Dorsolateral prefrontal cortex (tissue), 122 donors: ENCODE measurements at places on chromosomes 3 and 15.

- DNase-seq, result no peak
Measured at GRCh38 chr3:40720341-40720740, 195.6 kb downstream of the ZNF621 start.

- DNase-seq, result peak; percentile 26
Measured at GRCh38 chr3:120637851-120638559, 41.9 kb downstream of the NDUFB4 start.

DNA sequence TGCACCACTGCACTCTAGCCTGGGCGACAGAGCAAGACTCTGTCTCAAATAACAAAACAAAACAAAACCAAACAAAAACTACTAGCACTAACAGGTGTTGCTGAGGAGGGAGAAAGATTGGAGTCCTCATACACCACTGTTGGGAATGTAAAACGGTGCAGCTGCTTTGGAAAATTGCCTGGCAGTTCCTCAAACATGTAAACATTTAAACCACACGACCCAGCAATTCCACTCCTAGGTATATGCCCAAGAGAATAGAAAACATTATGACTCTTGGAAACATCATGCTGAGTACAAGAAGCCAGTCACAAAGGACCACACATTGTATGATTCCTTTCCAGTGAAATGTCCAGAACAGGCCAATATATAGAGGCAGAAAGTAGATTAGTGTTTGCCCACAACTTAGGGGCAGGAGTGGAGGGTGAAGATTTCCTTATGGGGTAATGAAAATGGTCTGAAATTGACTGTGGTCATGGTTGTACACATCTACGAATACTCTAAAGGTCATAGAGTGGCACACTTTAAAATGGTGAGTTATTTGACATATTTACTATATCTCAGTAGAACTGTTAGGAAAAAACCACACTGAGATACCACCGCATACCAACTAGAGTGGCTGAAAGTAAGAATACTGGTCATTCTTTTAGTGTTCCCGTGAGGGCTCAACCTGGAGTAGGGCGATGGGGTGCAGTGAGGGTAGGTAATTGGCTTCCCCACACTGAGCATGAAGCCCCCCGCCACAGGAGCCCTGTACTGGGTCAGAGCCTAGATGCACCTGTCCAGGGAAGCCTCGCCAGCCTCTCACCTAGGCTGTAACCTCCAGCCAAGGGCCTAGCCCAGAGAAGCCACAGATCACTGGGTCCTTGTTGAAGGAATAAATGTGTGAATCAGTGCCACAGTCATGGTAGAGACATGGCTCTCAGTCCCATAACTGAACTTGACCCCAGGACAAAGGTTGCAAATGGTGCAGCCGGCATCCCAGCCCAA is 131.1 kb downstream of the NUP210 start:
- DNase-seq, result no peak

- DNase-seq, result no peak
Measured at GRCh38 chr3:80035021-80035420, 267.2 kb upstream of the ROBO1 start.

GRCh38 chr3:64022451-64023186 is 675 bp downstream of the PSMD6 start:
- no peak for DNase-seq

GRCh38 chr3:39096775-39097174 is 10.7 kb downstream of the GORASP1 start:
- DNase-seq, result no peak

DNA sequence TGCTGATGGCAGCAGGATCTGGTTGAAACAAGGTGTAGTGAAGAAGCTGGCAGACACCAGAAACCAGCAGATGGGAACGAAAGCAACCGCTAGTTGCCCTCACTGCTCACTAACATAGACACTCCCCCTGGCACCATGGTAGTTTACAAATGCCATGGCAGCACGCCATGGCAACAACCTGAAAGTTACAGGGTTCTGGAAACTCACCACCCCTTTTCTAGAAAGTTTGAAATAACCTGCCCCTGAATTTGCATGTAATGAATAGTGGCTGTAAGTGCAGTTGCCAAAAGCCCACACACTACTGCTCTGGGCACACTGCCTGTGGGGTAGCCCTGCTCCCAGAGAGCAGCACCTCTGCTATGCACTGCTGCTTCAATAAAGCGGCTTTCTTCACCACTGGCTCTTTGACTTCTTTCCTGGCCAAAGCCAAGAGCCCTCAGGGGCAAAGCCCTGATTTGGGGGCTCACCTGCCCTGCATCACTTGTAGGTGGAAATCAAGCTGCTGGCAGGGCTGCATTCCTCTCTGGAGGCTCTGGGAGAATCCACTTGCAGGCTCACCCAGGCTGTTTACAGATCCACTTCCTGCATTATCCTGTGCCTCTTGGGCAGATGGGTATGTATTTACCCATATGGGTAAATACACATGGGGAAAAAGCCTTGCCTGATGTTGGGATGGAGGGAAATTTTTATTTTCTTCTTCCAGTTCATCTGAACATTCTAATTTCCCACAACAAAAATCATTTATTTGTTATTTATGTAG is 2.0 kb upstream of the GP9 start:
- DNase-seq, result no peak

GRCh38 chr3:186882150-186882524 is 39.6 kb downstream of the ADIPOQ start:
- DNase-seq, result no peak

- no peak for DNase-seq
Measured at GRCh38 chr15:65583701-65584100, 27.2 kb downstream of the INTS14 start.

- DNase-seq, result no peak
Measured at GRCh38 chr15:71517751-71518150, 292.6 kb upstream of the NR2E3 start.

DNA sequence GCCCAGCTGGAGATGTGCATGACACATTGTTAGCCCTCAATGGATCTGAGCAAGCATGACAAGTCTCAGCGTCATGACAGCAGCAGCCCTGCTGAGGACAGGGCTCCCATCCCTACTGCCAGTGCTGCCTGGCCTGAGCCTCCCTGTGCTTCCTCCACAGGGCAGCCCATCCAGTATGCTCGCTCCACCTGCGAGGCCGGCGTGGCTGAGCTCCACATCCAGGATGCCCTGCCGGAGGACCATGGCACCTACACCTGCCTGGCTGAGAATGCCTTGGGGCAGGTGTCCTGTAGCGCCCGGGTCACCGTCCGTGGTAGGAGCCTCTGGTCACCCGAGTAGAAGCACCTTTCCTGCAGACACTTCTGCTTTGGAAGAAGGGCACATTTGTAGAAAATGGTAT is 85.8 kb upstream of the OSBPL11 start:
- no peak for DNase-seq

DNA sequence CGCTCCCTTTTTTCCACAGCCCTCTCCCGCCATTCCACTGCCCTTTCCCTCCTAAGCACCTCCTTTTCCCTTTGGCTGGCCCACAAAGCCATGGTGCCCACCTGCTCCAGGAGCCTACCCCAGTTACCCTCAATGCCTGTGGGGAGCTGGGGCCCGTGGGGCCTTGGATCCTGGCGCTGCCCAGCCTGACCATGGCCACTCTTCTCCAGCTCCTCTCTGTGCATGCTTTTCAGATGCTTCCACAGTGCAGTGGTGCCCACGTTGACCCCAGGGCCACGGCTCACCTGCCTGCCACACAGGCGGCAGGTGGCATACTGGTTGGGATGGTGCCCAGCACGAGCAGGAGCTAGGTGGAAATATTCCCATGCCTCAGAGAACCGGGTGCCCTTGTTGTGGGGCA is 1.5 kb downstream of the ZBED2 start:
- DNase-seq, result no peak

GRCh38 chr15:100500226-100500990 is 28.3 kb downstream of the CERS3 start:
- DNase-seq, result no peak

GRCh38 chr3:188954590-188955208 is 217.1 kb upstream of the TPRG1 start:
- peak; percentile 87 for DNase-seq

DNA sequence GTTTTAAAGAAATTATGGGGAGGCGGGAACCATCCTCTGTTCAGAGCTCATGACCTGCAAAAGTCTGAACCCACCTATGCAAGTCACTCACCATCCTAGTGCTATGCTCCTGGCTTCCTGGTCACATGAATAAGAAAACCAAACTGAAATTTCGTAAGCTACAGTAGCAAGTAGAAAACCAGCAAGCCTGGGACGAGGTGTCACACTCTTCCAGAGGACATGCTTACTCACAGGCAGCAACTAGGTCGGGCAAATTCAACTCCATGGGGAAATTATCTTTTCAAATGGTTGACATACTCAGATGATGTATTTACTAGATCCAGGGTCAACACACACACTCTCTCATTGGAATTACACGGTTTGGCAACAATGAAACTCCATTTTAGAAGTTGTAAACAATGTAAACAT is 31.3 kb downstream of the LDHAL6B start:
- DNase-seq, result no peak

GRCh38 chr15:48112242-48112641 is 8.5 kb upstream of the SLC24A5 start:
- no peak for DNase-seq

- DNase-seq, result no peak
Measured at GRCh38 chr15:90845201-90845949, 23.0 kb upstream of the FURIN start.

- DNase-seq, result no peak
Measured at GRCh38 chr3:62781121-62781520, 94.1 kb downstream of the CADPS start.

DNA sequence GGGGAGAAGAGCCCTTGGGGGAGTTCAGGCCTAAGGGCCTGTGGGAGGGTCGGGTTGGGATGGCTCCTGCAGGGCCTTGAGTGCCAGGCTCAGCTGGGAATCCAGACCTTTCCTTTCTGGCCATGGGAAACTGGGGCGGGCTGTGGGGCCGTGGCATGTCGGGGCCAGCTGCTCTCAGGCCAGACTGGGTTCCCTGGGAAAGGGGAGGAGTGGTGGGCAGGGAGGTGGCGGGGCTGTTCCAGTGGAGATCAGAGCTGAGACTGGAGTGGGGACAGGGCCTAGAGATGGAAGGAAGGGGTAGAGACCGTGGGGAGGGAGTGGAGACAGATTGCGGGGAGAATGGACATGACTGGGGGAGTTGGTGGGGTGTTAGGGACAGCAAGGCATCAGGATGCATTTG is 20.3 kb downstream of the FBLN2 start:
- DNase-seq, result no peak

DNA sequence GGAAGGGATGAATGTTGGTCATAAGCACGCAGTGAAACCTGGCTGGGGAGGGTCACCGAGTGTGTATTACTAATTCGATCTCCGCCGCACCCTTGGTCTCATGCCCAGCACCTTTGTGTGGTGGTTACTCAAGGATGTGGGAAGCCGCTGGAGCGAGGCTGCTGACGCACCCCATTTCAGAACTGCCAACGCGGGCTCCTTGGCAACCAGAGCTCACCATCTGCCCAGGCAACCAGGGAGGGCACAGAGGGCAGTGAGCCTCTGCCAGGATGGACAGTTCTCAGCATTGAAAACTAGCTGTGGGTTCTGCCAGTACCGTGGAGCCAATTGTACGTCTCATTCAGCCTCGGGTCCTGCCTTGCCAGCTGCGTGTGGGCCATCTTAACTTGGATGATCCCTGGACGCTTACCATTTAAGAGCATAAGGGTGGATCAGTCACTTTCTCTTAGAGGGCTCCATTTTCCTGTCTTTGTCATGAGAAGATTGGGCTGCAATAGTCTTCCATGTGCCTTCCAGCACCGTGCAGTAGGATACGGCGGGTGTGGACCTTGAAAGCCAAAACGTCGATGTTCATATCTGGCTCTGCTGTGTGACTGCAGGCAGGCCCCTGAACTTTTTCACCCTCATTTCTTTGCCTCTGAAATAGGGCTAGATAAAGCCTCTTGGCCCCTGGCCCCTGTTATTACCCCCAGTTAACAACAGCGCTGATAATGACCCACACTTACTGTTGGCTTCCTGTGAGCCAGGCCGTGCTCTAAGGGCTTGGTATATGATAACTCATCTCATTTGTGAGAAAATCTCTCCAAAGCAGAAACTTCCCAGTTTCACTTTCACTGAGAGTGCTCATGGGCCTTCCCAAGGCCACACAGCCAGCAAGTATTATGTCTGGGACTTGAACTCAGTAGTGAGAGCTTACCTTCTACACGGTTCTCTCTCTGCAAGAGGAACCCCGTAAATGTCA is 238.8 kb downstream of the OPA1 start:
- peak; percentile 61 for DNase-seq

DNA sequence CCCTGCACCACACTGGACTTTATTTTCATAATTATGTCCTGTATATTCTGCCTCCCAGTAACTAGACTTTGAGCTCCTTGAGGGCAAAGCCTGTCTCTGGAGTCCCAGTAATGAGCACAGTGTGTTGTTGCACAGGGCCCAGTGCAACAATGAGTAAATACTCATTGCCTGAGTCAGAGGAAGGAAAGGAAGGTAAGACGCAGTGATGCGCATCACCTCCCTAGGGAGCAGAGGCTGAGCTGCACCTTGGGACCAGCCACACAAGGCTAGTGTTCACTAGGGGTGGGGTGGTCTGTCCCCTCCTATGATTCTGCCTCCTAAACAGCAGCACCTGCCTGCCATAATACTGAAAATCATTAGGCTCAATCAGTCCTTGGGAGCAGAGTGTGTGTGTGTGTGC is 86.6 kb upstream of the ADAMTSL3 start:
- DNase-seq, result no peak

- no peak for DNase-seq
Measured at GRCh38 chr15:80006946-80007345, 36.0 kb upstream of the BCL2A1 start.

DNA sequence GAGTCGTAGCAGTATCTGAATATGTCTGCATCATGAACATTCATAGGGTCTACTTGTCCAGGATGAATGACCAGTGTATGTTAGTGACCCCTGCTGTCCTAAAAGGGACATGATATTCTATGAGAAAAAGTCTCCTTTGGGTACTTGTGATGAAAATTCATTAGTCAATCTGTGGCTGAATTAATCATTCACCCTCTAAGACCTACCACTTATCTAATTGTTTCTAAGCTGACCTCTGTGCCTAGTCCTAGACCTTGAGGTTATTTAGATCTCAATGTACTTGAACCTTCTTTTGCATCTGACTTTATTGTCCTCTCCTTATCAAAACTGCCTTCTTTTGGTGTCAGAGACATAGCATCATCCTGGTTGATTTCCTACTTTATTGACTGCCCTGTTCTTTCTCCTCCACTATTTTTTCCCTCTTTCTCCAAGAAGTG is 799.3 kb downstream of the DIPK2A start:
- DNase-seq, result peak; percentile 22

DNA sequence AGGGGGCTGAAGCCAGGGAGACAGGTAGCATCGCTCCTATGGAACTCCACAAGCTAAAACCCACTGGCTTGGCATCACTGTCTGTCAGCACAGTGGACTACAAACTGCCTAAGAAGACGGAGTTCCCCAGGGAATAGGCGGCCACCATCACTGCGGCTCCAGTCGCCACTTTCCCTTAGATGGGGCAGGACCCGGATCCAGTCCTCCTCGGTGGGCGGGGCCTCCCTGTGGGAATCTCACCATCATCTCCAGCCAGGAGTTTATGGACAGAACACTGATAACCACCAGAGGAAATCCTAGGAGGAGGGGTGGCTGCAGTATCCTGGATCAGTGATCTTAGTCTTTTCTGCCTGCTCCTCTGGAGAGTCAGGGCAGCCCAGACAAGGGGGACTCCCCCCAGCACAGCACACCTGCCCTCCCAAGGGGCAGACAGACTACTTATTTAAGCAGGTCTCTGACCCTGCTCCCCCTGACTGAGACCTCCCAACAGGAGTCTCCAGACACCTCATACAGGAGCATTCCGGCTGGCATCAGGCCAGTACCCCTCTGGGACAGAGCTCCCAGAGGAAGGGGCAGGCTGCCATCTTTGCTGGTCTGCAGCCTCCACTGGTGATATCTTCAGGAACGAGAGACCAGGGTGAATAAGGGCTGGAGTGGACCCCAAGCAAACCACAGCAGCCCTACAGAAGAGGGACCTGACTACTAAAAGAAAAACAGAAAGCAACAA is 435.6 kb upstream of the RASGRP1 start:
- DNase-seq, result no peak

GRCh38 chr3:8319935-8320634 is 181.5 kb upstream of the LMCD1 start:
- DNase-seq, result no peak
